ENCODE measurements at places on chromosomes 2 and 18.

GRCh38 chr2:237473878-237474441 lies 13.1 kb upstream of the MLPH start:
- no peak for DNase-seq

GRCh38 chr2:241799522-241800197 lies 9.3 kb upstream of the NEU4 start:
- no peak for DNase-seq

GRCh38 chr2:160453111-160453820 lies 40.3 kb downstream of the RBMS1 start:
- DNase-seq = no peak

DNA sequence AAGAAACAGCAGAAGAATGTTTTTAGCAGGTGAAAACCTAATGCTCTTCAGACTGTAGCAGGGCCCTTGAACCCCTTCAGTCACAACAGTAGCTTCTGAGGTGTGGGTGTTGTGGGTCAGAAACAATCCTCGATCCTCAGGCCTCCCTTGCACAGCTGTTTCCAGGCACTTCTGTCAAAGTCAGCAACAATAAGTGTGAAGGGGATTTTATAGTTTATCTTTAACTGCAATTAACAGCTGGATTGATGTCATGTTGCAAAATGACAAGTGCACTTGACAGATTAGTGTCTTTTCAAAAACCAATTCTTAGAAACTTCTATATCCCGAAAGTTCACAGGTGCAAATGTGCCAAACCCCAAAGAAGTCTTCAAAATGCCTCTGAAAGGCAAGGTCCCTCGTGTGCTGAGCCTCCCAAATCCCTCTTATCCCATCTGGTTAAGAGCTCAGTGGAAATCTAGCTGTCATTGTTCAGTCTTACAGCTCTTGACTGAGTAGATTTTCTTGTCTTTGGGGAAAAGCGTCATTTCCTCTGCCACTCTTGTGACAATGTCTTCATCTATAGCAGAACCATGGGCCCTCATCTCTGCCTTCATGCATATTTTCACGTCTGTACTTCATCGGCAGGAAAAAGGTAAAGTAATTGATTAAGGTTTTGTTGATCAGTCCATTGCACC lies 29.6 kb downstream of the M1AP start:
- no peak for DNase-seq

DNA sequence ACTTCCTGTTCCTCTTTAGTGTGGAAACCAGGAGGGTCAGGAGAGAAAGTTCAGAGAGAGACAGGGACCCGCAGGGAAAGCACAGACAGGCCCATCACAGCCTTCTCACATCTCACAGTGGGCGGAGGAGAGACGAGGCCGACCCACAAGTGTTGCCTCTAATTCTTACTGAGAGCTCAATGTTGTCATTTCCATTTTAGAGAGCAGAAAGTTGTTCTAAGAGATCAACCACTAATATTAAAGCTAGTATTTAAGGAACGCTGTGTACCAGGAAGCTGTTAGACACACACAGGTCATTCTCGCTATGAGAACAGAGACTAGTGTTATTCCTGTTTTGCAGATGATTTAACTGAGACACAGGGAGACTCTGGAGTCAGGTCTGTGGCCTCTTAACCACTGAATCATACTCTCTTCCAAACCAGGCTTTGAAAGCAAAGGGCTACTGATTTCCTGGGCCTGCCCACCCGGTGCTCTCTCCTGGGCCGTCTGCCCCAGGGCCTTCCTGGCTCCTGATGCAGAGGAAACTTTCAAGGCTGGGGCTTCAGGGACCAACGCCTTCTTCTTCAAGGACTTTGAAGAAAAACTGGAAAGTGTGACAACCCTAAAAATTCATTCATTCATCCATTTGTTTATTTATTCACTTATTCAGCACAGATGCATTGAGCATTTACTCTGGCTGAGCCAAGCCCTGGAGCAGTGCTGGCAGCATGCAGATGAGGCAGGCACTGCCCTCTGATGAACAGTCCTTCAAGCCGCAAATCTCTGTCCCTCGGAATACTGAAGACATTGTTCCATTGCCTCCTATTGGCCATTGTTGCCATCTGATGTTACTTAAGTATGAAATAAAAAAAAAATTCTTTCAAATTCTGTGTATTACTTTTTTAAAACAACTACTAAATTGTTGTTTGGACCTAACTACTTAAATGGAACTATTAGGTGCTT lies 37.2 kb upstream of the BIN1 start:
- DNase-seq = no peak

DNA sequence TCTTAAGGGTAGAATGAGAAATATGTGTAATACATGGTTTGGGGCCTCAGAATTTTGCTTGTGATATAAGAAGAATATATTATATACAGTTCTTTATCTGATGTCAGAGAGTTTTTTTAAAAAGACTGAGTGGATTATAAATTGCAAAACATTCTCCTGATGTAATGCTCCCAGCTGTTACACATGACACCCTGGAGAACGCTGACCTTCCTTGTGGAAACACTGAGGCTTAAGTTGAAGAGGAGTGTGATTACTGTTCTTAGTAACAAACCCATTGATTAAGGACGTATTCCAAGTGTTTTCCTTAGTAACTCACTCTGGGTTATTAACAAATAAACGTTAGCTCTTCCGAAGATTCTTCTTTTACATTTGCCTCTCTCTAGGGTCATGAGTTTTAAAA lies 1069.3 kb upstream of the CNTNAP5 start:
- no peak for DNase-seq

GRCh38 chr2:39728941-39729351 lies 50.1 kb downstream of the THUMPD2 start:
- DNase-seq = no peak

Measured in cerebellar nuclear complex (tissue), 1 donor.